ENCODE measurements at places on chromosomes 4 and X. TPM values are rescaled to one million over a fixed set of nuclear protein-coding genes. Genes with fewer than 3 reads are reported as not detected.

The NSG1 gene
- 31.1 TPM for total RNA-seq

The NKX1-1 gene
- total RNA-seq = not detected

The SH3BP2 gene
- total RNA-seq = 20.4 TPM

The ATP2B3 gene
- total RNA-seq = not detected

The TRPC5OS gene
- total RNA-seq = 0.21 TPM

The WDR17 gene
- 1.0 TPM for total RNA-seq

The SPANXC gene
- total RNA-seq = not detected

The CCKAR gene
- not detected for total RNA-seq

The NDNF gene
- total RNA-seq = 3.4 TPM

The APELA gene
- 39.4 TPM for total RNA-seq

The NOX1 gene
- total RNA-seq = not detected

The EFHC2 gene
- 0.89 TPM for total RNA-seq

The PITX2 gene
- total RNA-seq = 92.3 TPM

The HGFAC gene
- total RNA-seq = 0.03 TPM

The GABRG1 gene
- total RNA-seq = 0.07 TPM

Measured in H7 (cell line).